Calu3 (cell line): ENCODE measurements at places on chromosomes 3 and 15. TPM values are rescaled to one million over a fixed set of nuclear protein-coding genes. Genes with fewer than 3 reads are reported as not detected.

GRCh38 chr15:67783303-67783702 is 42.0 kb upstream of the SKOR1 start:
- H3K27me3 ChIP-seq: no peaks in the 10 kb centered on the region
- no peak for DNase-seq
- H3K27ac ChIP-seq: no peak overlapping the region
- H3K4me1 ChIP-seq: peaks cover 14% of the 10 kb centered on the region
- no peak overlapping the region for H3K4me3 ChIP-seq
- H3K36me3 ChIP-seq: no peaks in the 10 kb centered on the region

DNA sequence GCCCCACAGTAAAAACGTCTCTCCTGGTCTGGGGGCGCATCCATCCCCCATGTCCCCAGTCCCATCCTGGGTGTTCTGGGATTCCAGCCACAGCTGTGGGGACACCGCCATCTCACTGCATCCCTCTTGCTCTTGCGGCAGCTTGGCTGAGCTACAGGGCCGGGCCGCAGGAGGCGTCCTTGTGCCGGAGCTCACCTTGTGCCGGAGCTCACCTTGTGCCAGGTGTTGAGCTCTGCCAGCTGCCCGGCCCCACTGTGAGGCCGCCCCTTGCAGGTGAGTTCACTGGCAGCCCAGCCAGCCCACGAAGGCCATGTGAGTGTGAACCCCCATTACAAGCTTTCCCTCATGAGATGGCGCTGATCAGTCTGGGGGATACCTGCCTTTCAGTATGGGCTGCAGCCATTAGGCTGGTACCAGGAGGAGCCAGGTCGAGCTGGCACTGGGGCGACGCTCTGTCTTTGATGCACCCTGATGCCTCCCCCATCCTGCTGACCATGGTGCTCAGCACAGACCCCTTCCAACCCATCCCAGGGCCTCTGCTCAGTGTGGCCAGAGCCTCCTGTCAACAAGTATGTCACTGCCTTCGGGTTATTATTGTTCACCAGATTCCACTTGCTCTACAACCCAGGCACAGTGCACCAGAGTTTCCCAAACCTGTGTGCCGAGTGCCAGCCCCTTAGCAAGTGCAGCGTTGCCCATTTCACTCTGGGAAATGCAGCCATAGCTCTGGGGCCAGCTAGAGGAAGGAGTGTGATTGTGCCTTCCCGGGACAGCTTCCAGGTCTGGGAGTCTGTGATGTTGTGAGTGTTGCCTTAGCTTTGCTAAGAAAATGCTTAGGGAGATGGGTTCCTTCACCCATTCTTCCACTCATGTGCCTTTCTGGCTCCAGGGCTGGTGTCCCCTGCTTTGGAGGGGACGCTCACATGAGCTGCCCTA is 105.7 kb downstream of the APBA2 start:
- no peak overlapping the region for H3K27ac ChIP-seq
- H3K4me1 ChIP-seq: no peaks in the 10 kb centered on the region

TUSC7 gene
- not detected in 2 replicates for total RNA-seq

GOLGA6L4 gene
- total RNA-seq: 2.0 and 3.2 TPM in 2 replicates

GOLGA6B gene
- 0.61 TPM in 1 of 2 replicates, not detected in the other for total RNA-seq

- H3K36me3 ChIP-seq: no peaks in the 10 kb centered on the region
- DNase-seq: no peak
- H3K4me3 ChIP-seq: no peak overlapping the region
Measured at GRCh38 chr3:59065240-59065639, 15.4 kb upstream of the CFAP20DC start.
